A549 treated with Mapracorat at 1 μM for 4 hours (cell line): ENCODE measurements at places on chromosomes 5 and 9. TPM values are rescaled to one million over a fixed set of nuclear protein-coding genes. Genes with fewer than 3 reads are reported as not detected.

Gene PCDHGA9
- total RNA-seq, result 0.06 to 0.08 TPM (median 0.06 TPM) in 3 of 5 replicates, not detected in the others

Gene ADRB2
- total RNA-seq, result 0.92 to 1.4 TPM (median 0.93 TPM) in 5 replicates

Gene PTPRD
- total RNA-seq, result 0.07 to 0.44 TPM (median 0.36 TPM) in 5 replicates

Gene ANKRD34B
- 0.04 to 0.16 TPM (median 0.09 TPM) in 4 of 5 replicates, not detected in the other for total RNA-seq

Gene RAB3C
- total RNA-seq, result not detected in 5 replicates

Gene NOXA1
- total RNA-seq, result 0.77 to 2.0 TPM (median 1.7 TPM) in 5 replicates

Gene ZNF618
- 7.9 to 11.2 TPM (median 10.4 TPM) in 5 replicates for total RNA-seq

Gene MYOT
- total RNA-seq, result not detected in 5 replicates

Gene IQGAP2
- 1.2 to 2.4 TPM (median 1.8 TPM) in 5 replicates for total RNA-seq

Gene QRFP
- not detected in 5 replicates for total RNA-seq

Gene MOB3B
- 8.8 to 11.2 TPM (median 9.5 TPM) in 5 replicates for total RNA-seq

Gene GLRA1
- total RNA-seq, result not detected in 5 replicates

Gene ANGPTL2
- total RNA-seq, result not detected in 5 replicates

Gene EFNA5
- total RNA-seq, result 19.2 to 24.2 TPM (median 21.4 TPM) in 5 replicates

Gene PDE6A
- total RNA-seq, result 0.20 to 0.43 TPM (median 0.25 TPM) in 5 replicates

Gene C5orf52
- not detected in 5 replicates for total RNA-seq

Gene JAKMIP2
- total RNA-seq, result not detected in 5 replicates

Gene KCNV2
- total RNA-seq, result not detected in 5 replicates
